ENCODE measurements at places on chromosomes 7 and 10. TPM values are rescaled to one million over a fixed set of nuclear protein-coding genes. Genes with fewer than 3 reads are reported as not detected.

GRCh38 chr7:80060218-80060806 lies 74.3 kb upstream of the GNAI1 start:
- H3K4me3 ChIP-seq, result no peak overlapping the region
- H3K27me3 ChIP-seq, result no peaks in the 10 kb centered on the region
- no peaks in the 10 kb centered on the region for H3K36me3 ChIP-seq
- no peak for DNase-seq
- H3K27ac ChIP-seq, result no peak overlapping the region

GRCh38 chr10:14583252-14583651 lies 191.4 kb downstream of the FAM107B start:
- peaks cover 13% of the 10 kb centered on the region for H3K4me1 ChIP-seq
- H3K27ac ChIP-seq, result no peak overlapping the region
- H3K27me3 ChIP-seq, result no peaks in the 10 kb centered on the region
- DNase-seq, result no peak

The VAX1 gene
- total RNA-seq, result not detected

The OR9A4 gene
- not detected for total RNA-seq

The CEP55 gene
- 3.2 TPM for total RNA-seq

Measured in vagina (tissue), 2 donors.